ENCODE measurements at places on chromosomes 6 and 20.

GRCh38 chr6:168116438-168116974 lies 37.5 kb upstream of the FRMD1 start:
- DNase-seq, result no peak

DNA sequence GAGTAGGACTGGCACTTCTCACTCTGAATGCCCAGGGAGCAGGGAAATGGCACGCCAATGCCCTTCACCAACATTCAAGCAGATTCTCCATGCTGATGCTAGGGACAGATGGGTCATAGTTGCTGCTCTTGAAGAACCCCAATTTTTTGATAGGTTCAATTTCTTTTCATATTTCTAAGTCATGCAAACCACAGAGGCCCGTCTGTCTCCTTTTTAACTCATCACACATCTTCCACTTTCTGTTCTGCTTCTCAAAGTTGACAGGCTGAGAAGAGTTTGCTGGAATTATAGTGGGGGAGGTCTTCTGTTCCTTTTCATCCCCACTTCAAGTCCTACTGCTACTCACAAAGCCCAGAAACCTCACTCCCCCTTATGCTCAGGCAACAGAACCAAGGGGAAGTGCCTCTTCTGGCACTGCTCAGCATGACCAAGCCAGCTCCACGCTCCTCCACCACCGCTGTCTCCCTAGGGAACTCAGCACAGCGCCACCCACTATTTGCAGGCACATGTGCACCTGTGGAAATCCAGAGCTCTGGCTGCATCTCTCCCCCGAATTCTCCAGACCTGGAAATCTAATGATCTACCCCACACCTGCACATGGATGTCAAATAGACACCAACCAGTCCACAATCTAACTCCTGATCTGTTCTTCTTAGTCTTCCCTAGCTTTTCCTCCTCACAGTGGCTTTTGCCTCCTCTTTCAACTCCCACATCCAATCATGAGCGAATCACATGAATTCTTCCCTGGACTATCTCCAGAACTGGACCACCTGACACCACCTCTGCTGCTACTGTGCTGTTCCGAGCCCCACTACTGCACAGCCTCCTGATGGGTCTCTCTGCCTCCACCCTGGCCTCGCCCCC lies 10.7 kb downstream of the ZBTB24 start:
- no peak for DNase-seq

- no peak for DNase-seq
These were observed 13.8 kb downstream of the SLC2A4RG start for GRCh38 chr20:63753381-63753780.

- DNase-seq, result peak; percentile 69
These were observed at the start of gene OPRL1 for GRCh38 chr20:64080013-64080812. TSS of gene OPRL1 (plus strand) at chr20:64080082. CDS start at chr20:64092721, 12,639 bp downstream.

DNA sequence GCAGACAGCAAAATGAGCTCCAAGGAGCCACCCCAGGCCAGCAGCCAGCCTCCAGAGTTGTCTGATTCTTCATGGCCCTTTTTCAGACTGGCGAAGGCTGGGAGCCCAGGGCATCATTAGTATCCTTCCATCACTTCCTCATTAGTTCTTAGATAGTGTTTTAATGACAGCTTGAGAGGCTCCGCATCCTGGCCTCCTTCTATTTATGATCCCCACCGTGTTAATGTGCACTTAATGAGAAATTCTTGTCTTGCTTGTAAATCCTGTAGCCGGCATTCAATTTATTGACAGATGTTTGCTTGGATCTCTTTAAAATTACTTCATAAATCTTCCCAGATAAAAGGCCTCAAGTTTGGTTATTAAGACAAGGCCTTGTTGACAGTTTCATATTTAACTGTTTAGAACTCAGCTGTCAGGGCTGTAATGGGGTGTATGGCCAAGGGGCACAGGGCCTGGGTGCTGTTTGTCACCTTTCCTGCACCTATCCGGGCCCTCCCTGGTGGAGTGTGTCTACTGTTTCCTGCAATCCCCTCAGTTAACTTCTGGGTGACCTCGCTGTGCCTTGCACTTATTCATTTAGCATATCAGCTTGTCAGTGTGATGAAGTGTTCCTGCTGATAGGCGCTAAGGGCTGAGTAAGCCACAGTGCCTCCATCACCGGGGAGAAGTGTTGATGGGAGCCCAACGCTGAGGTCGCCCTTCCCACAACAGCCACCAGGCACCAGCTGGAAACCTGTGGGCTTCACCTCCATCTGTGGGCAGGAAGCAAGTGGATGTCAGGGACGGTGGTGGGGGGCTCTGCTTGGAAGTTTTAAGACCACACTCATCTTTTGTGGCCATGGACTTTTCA lies 169.3 kb downstream of the TSHZ2 start:
- DNase-seq, result no peak

GRCh38 chr6:1336246-1336843 lies 24.4 kb downstream of the FOXQ1 start:
- peak; percentile 76 for DNase-seq

DNA sequence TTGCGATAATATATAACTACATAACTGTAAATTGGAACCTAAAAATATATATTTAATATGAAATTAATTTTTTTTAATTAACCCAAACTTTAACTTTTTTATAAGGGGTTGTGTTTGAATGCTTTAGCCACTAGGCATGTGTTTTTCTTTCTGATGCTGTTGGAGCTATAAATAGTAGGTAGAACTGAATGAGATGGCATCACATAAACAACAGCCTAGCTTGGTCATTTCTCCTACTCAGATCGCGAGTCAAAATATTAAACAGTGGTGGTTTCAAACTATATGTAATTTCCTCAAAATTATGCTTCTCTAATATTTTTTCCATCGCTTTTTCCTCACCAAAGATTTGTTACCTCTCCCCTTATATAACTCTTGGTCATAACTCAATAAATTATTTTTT lies 243.2 kb downstream of the ARID1B start:
- DNase-seq, result no peak

DNA sequence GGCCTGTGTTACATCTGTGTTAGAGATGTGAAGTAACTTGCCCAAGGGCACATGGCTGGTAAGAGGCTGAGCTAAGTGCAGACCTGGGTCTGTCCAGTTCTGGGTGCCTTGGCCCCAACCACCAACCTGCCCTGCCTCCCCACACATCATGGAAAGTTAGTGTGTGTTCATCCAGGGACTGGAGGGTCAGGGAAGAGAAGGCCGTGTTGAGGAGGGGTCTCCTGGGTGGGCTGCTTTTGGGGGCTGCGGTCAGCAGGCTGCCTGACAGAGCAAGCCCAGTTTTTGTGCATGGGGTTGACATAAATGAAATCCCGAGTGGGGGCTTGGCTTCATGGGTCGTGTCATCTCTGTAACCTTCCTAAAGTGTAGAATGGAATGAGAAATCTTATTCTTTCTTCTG lies 10.9 kb downstream of the PYGB start:
- DNase-seq, result no peak

DNA sequence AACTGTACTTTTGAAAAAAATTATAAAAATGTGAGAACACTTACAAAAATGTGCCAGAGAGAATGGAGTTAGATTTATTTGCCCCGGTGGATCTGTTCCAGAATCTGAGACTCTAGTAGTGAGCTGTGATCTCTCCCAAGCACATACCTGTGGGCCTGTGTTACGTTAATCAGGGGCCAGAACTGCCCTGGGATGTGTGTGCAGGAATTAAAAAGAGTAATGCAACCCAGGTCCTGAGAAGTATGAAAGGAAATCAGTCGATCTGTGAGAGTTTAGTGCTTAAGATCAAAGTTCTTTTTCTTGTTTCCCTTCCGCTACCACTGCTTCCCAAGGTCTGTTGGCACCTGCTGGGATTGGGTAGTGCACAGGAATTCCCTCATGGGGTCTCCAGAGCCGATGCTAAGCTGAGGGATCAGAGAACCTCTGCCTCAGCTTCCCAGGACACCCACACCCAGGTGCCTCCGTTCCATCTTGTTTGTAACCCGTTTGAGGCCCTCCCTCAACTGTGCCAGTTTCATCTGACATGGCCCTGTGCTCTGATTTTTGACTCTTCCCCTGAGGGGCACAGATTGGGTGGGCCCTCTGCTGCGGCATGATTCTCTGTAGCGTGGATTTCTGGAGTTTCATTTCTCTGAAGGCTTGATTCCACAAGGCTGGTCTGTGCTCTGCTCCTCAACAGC lies 87.7 kb downstream of the RREB1 start:
- no peak for DNase-seq

DNA sequence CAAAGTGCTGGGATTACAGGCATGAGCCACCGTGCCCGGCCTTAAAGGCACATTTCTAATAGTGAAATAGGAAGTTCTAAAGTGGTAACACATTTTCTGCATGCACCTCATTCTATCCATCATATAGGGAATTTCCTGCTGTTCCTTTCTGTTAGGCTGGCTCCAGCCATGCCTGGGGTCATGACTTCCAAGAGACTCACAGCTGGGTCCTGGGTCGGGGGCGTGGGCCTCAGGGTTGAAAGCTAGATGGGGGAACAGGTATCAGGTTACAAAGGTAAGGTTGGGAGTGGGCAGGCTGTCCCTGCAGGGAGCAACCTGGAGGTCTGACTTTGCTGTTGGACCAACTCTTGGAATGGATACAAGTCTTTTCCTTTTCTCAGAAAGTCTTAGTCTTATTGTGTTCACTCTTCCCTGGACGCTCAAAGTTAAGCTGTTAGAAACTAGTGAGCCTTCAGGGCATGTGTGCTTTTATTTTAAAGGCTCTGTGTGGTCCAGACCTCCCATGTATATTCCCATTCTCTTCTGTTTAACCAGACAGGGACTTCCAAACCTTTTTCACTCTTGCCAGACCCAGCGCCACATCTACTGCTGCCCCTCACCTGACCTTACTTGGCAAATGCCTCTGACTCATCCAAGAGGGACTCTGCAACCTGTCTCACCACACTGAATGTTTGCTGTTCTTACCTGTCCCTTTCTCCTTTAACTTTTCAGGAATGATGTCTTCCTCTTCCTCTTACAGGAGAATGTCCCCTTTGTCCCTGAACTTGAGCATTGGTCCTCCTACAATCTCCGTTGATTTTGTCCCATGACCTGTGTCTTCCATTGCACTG lies 64.4 kb downstream of the TMEM170B start:
- DNase-seq, result no peak

DNA sequence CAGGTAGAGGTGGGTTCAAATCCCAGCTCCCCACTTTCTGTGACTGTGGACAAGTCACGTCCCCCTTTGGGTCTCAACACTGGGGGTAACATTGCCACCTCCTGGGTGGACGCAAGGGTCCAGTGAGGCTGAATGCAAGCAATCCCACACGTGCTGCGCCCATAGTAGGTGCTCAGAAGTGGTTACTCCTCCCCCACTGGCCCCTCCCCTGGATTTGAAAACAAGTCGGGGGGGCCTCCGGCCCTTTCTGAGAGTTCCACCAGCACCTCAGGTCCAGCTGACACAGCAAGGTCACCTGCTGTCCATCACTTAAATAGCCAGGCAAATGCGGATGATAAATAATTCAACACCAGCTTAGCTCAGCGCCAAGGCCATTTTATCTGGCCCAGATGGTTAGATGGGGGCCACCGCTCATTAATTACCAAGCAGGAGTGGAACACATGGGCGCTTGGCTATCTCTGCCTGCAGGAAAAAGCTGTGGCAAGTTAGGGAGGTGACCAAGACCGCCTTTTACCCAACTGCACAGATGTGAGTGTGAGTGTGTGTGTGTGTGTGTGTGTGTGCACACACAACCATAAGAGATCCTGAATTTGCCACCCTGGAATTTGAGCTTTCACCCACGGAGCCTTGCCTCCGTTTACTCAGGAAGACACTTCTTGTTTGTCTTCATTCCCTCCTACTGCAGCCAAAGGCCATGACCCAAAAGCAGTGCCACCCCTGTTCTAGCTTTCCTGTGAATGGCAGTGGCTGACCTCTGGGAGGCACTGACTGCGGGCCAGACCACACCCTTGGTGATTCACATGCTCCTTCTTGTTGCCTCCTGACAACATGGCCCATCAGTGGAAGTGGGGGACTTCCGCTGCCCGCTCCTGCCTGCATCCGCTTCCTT lies 34.7 kb upstream of the KCNB1 start:
- no peak for DNase-seq

GRCh38 chr6:4350567-4351519 lies 215.5 kb upstream of the ECI2 start:
- DNase-seq, result no peak

- DNase-seq, result no peak
These were observed 69.3 kb downstream of the ABHD12 start for GRCh38 chr20:25321262-25321831.

DNA sequence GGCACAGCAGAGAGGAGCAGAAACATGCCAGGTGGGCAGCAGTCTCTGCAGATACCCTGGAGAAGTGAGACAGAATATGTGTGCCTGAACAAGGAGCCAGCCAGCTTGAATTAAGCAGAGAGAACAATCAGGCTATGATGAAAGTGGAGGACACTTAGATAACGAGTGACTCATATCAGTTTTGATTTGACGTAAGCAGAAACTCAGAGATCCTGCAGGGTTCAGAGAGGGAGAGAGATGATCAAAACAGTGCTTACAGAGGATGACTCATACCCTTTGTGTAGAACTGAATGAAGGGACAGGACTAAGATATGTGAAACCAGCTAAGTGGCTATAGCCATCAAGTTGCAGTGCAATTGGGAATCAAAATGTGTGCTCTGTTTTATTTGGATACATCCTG lies 300.7 kb downstream of the TENT5A start:
- peak; percentile 39 for DNase-seq
